ENCODE measurements at places on chromosomes 4 and X. TPM values are rescaled to one million over a fixed set of nuclear protein-coding genes. Genes with fewer than 3 reads are reported as not detected.

DNA sequence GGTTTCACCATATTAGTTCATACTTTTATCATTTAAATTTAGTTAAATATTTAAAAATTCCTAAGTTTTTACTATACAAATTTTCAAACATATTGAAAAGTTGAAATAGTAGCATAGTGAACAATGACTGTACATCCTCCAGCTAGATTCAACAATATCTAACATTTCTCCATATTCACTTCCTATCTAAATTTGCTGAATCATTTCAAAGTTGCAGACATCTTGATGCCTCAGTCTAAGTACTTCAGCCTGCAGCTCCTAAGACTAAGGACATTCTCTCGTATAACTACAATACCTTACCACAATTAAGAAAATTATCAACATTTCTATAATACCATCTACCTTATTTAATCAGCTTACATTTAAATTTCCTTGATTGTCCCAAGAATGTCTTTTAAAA lies 132.7 kb downstream of the TMEM164 start:
- no peak overlapping the region for H3K27ac ChIP-seq
- no peak overlapping the region for H3K4me3 ChIP-seq
- H3K36me3 ChIP-seq: no peaks in the 10 kb centered on the region
- DNase-seq: no peak
- no peaks in the 10 kb centered on the region for H3K4me1 ChIP-seq

DNA sequence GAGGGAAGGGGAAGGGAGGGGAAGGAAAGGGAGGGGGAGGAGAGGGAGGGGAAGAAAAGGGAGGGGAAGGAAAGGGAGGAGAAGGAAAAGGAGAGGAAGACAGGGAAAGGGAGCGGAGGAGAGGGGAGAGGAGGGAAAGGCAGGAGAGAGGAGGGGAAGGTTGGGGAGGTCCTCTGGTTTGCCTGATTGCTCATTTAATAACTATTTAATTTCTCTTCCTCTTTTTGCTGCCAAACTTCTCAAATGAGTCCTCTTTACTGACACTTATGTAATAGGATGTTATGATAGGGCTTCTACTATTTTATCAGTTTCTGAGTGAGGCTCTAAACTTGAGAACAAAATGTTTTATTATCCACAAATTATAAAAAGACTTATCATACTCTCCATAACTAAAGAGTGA lies 35.4 kb upstream of the PPA2 start:
- H3K27me3 ChIP-seq: no peaks in the 10 kb centered on the region
- H3K36me3 ChIP-seq: no peaks in the 10 kb centered on the region
- H3K27ac ChIP-seq: no peak overlapping the region
- no peak for DNase-seq

- H3K27ac ChIP-seq: no peak overlapping the region
- no peak overlapping the region for H3K4me3 ChIP-seq
Observed at GRCh38 chrX:9730752-9731151, 34.9 kb downstream of the GPR143 start.

KLB gene
- not detected for total RNA-seq

DNA sequence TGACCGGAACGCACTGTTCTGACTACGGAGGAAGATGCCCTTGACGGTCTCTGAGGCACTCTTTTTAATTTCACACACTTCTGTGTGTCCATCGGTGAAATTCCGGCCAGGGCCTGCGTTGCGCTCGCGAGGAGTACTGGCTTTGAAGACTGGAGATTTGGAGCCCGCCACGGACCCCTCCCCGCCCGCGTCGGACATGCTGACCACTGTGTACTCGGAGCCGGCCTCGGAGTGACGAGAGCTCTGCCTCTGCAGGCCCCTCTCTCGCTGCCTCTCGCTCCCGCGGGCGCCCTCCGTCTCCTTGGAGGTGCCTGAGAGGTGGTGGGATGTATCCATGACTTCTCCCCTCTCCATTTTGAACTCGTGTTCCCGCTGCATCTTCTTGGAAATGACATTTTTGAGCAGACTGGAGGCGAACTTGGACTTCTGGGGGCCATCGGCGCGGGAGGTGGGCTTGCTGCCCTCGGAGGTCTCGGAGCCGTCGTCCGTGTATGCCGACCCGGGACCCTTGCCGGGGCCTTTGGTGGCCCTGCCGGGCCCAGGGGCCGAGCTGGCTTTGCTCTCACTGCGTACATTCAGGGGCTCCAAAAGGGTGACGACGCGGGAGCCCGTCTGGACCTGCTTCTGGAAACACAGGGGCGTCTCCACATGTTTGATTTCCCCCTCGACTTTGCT lies 5.7 kb downstream of the C4orf54 start:
- H3K27me3 ChIP-seq: no peaks in the 10 kb centered on the region
- H3K4me3 ChIP-seq: no peak overlapping the region
- H3K4me1 ChIP-seq: peaks cover 2% of the 10 kb centered on the region
- no peak for DNase-seq
- H3K36me3 ChIP-seq: no peaks in the 10 kb centered on the region

DNA sequence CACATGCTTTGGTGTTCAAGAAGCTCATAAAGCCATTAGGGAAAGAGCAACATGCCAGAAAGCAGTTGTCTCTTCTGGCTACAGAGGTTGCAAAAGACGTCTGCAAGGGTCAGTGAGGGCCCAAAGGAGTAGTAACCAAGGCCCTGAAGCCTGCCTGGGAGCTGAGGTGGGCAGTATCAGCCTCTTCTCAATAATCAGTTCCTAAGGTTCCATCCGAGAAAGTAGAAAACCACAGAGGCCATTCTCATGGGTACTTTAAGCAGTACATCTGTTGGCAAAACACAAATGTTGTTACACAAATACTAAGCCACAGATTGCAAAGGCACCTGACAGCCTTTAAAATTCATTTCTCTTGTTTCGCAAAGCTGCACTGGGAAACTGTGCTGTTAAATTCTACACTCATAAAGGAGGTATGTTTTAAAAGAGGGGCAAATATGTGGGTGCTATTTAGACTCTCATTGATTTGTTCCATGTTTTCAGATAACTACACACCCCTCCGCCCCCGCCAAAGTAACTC lies 37.7 kb downstream of the MECP2 start:
- no peak overlapping the region for H3K4me3 ChIP-seq
- H3K27ac ChIP-seq: no peak overlapping the region
- peaks cover 5% of the 10 kb centered on the region for H3K4me1 ChIP-seq
- DNase-seq: no peak

Data from aorta (tissue), 5 donors.